Breast epithelium (tissue), 4 donors: ENCODE measurements at places on chromosomes 16 and 17.

DNA sequence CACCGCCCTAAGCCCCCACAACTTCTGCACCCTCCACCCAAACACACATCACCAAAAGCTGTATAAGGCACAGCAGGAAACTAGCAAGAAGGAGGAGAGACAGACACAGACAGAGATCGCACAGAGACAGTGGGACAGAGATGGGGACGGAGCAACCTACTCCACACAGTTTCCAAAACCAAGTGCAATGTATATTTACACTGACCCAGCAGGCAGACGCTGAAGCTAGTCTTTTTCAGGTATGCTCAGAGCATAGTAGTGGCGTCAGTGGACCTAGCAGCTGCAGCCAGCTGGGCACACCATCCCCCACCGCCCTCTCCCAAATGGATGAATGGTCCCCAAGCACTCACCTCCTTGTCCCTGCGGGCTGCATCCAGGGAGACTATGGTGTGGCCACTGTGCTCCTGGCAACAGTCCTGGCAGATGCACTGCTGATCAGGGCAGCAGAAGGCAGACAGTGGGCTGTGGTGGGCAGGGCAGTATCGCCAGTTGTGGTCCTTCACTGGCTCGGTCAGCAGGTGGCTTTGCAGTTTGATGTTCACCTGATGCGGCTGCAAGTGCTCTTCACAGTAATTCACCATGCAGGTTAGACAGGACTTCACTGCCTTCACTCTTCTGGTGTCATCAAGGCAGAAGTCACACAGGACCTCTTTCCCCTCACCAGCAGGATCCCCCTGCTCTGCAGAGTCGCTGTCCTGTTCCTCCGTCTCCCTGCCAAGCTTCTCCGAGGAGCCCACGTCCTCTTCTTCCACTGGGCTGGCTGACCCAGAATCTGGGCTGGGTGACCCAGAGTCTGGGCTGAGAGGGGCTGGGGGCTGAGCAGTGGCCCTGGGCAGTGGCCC, 31.5 kb upstream of the FBXW10B start:
- no peak for DNase-seq

- peak; percentile 73 for DNase-seq
Measured at GRCh38 chr16:19113577-19114358, at the start of gene ITPRIPL2. Gene ITPRIPL2 (plus strand): TSS chr16:19113964. CDS start chr16:19114462, 498 bp downstream.

DNA sequence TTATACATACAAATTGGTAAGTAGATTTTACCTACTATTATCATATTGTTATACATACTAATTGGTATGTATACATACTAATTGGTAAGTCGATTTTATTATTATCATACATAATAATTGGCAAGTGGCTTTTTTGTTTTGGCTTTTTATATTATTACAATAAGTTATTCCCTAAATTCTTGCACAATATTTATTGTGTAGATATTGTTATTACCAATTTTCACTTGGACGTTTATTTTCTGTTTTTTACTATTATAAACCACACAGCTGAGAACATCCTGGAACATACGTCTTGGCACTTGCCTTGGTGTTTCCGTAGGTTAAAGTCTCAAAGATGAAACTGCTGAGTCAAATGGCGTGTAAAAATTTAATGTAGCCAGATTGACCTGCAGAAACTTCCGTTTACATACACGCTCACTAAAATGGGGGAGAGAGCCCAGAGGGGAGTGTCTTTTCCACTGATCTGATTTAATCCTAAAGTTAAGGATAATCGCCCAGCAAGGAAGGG, 18.9 kb downstream of the GNGT2 start:
- no peak for DNase-seq

DNA sequence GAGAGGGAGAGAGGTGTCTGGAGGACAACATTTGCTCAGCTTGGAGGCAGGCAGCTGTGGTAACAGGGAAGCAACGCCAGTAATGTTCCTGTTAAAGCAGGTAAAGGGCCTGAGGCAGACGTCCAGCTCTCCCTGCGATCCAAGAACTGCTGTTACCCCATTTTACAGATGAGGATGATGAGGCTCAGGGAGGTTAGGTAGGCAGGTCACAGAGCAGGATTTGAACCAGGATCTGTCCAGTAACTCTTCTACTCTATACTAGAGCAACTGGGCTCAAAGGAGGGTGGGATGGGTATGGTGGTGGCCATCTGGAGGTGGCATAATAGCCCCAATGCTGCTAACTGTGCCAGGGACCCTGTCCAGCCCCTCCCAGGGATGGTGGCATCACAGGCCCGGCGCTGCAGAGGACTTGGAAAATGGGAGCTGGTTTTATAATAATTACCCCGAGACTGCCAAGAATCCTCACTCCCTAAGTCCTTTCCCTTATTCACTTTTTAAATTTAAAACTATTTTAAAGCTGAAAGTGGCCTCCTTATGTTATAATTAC, 12.0 kb downstream of the CA7 start:
- no peak for DNase-seq

- no peak for DNase-seq
Measured at GRCh38 chr16:68233085-68233834, 2.7 kb downstream of the ESRP2 start.

DNA sequence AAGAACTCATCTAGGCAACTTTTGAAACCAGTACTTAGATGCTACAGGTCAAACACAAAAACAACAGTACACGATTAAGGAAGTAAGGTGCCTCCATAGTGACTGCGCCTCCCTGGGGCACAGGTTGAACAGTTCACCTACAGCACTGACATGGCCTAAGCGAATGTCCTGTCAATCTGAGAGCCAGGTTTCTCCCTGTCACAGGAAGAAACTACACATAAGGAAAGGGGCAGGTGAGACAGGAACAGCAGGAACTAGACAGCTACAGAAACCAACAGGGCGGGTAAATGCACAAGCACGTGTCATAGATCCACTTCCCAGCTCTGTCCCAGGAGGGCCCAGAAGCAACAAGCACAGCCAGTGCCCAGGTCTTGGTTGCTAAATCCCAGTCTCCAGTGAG, 8.0 kb upstream of the ARHGDIA start:
- no peak for DNase-seq

- no peak for DNase-seq
Measured at GRCh38 chr16:88338111-88338510, 44.6 kb upstream of the ZNF469 start.

DNA sequence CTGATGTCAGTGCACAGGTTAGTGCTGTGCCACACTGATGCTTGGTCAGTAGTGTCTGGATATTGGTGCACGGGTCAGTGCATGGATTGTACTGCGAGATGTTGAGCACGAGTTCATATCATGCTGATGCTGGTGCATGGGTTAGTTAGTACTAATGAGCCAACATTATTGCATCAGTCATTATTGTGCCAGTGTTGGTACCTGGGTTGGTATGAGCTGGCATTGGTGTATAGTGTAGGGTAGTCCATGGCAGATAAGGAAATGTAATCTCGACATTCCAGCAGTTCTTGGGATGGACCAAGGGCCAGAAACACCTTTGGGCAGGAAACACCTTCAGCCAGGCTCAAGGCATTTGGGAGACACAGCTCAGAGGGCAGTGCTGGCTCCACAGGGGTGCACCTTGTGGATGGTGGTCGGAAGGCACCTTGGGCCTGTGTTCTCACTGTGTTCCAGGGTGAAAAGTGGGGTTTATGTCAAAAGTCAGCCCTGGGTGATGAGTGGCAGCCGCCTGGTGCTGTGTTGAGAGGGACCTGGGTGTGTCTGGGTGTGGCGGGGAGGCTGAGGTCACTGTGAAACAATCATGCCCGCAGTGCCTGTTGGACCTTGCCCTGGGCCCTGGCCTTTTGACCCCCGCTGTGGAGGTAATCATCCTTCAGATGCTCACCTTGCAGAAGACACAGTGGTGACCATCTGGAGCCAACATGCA, 100.7 kb upstream of the ZNF469 start:
- no peak for DNase-seq

GRCh38 chr16:67030221-67030962, 1.4 kb downstream of the CBFB start:
- DNase-seq, result no peak

GRCh38 chr16:55930036-55930435, 54.9 kb upstream of the CES5A start:
- DNase-seq, result no peak

DNA sequence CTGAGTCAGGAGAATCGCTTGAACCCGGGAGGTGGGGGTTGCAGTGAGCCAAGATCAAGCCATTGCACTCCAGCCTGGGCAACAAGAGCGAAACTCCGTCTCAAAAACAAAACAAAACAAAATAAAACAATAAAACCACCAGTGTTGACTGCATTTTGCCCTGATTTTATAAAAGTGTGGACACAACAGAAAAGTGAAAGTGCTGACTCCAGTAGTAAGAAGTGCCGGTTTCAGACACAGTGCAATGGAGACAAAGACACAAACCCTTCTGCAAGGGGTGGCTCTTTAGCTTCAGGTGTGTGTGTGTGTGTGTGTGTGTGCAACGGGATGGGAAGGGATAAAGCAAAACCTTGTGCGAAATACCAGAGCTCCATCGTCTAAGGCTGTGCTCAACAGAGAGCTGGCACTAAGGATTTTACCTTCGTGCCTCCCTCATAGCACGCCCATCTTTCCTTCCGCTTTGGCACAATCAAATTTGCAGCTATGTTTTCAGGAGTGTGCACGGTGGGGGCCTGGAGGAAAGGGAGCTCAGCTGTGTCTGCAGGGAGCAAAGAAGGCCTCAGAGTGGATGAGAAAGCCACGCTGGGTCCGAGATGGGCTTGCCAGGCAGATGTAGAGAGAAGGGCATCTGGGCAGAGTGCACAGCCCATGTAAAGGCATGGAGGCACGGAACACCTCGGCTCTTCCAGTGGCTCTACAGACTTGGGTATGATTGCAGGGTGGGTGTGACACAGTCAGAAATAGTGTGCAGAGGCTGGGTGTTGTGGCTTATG, 15.5 kb downstream of the MXRA7 start:
- DNase-seq, result no peak

GRCh38 chr17:31385428-31386285, 5.8 kb upstream of the RAB11FIP4 start:
- DNase-seq, result no peak

DNA sequence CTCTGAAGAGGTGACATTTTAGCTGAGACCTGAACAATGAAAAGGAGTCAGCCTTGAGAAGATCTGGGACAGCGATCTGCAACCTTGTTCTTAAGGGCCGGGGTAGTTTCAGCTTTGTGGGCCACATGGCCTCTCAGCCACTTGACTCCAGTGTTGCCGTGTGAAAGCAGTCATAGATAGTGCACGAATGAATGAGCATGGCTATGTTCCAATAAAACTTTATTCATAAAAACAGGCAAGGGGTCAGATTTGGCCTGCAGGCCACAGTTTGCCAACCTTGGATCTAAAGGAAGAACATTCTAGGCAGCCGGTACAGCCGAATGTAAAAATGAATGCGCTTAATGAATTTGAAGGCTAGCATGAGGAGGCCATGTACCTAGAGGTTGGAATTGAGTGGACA, 83.5 kb downstream of the ABCC6 start:
- DNase-seq, result no peak

GRCh38 chr16:67087803-67088202, 21.9 kb upstream of the PHAF1 start:
- DNase-seq, result no peak

DNA sequence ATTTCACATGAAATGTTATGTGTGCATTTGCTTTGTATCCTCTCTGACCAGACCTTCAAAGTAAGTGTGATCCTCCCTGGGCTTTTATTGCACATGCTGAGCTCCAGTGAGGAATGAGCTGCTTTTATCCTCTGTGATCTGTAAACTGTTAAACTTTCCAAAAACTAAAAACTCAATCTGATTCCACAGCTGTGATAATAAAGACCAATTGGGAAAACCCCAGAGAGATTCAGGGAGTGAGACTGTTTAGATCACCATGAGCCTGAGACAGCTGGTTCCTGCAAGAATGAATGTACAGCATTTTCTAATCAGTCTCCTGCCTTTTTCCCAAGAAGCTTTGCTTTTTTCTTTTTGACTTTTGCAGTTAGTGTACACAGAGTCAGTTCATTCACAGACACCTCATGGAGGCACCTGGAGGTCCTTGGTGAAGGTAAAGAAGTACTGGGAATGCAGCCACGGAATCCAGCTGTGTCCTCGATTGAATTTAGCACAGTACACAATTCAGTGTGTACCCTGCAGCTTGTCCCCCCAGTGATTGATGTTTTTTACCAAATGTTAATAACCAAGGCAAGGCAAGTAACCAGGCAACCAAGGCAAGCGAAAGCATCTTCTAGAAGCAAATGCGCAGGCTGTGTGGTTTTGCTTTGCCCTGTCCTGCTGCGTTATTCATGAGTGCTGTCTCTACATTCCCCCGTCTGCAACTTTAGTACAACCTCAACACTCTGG, 182.6 kb downstream of the LGALS9B start:
- no peak for DNase-seq

GRCh38 chr17:76735586-76736348, 1.4 kb downstream of the SRSF2 start:
- no peak for DNase-seq

GRCh38 chr16:21656795-21657768, 4.7 kb upstream of the IGSF6 start:
- DNase-seq, result no peak

DNA sequence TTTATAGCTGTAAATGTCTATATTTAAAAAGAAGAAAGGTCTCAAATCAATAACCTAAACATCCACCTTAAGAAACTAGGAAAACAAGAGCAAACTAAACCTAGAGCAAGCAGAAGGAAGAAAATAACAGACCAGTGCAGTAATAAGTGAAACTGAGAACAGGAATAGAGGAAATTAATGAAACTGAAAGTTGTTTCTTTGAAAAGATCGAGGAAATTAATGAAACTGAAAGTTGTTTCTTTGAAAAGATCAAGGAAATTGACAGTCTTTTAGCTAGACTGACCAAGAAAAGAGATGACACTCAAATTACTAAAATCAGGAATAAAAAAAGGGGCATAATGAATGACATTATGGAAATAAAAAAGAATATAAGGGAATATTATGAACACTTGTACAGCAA, 46.4 kb downstream of the SLFN5 start:
- no peak for DNase-seq

DNA sequence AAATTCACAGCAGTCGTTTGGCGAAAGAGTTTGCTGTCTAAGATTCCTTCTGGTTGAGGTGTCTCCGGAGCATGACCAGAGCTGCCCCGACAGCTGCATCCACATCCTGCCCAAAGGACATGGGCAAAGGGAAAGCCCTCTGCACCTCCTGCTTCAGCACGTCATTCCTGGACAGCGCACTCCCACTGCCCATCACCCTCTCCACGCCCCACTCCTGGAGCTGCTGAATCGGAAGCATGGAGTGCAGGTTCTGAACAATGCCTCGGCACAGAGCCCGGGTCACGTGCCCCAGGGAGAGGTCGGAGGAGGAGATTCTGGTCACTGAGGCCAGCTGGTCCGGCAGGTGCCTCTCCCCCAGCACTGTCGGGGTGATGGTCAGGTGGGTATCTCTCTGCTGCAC, 1.3 kb upstream of the TRPV1 start:
- no peak for DNase-seq

DNA sequence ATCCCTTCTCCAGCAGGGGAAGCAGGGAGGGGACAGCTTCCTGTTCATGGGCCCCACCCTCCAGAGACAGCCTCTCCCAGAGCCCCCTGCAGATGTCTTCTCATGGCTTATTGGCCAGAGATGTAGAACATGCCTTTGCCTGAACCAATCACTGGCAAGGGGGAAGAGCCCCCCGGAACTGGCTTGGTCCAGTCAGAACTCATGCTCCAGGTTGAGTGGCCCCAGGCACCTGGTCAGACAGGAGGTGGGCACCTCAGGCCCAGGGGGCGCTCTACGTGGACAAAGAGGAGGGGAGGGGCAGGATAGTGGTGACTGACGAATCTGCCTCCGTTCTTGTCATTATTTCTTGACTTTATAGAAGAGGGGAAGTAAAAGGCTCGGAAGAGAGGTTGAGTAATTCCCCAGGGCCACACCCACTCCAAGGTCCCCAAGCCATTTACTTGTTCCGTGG, 23.6 kb downstream of the RAB11FIP4 start:
- DNase-seq, result no peak
